ENCODE measurements at places on chromosomes 6 and 20.

- DNase-seq: no peak
Observed at GRCh38 chr6:5119090-5119951, 34.2 kb downstream of the PPP1R3G start.

DNA sequence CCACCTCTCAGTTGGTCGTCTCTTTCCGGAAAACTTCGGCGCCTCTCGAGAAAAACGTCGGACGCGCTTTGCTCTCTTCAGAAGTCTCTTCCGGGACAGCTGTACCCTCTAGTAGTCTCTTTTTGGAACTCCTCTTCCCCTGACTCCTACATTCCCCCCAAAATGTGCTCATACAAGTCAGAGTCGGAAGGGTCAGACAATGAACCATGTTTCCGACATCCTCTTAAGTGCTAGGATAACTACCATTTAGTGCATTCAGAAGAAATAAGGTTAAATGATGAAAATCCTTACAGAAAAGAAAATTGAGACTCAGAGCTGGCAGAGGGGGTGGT, 476 bp upstream of the TP53RK start:
- DNase-seq: no peak

GRCh38 chr6:146944809-146945208, 259.4 kb upstream of the STXBP5 start:
- DNase-seq: no peak

DNA sequence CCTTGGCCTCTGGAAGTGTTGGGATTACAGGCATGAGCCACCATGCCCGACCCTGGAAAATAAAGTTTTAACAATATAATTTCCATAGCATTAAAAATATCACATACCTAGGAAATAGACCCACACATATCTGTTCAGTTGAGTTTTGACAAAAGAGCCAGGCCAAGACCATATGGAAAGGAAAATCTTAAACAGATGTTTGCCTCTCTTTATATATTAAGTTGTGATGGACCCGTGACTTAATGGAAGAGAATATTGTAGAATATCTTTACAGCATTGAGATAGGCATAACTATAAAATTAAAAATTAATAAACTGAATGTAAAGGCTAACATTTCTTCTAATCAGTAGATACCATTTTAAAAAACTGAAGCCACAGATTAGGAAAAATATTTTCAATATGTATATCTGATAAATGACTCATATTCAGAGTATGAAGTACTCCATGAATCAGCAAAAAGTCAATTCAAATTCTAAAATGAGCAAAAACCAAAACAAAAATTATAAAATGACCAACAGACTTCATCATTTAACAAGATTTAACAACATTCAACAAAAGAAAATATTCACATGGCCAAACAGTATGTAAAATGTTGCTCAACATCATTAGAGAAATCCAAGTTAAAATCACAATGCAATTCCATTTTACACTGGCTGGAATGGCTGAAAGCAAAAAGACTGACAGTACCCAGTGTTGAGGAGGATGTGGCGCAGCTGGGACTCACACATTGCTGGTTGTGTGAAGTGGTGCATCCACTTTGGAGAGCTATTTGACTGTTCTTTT, 43.3 kb downstream of the GTF2H5 start:
- DNase-seq: no peak

- no peak for DNase-seq
Observed at GRCh38 chr6:15297895-15298590, 52.2 kb downstream of the JARID2 start.

DNA sequence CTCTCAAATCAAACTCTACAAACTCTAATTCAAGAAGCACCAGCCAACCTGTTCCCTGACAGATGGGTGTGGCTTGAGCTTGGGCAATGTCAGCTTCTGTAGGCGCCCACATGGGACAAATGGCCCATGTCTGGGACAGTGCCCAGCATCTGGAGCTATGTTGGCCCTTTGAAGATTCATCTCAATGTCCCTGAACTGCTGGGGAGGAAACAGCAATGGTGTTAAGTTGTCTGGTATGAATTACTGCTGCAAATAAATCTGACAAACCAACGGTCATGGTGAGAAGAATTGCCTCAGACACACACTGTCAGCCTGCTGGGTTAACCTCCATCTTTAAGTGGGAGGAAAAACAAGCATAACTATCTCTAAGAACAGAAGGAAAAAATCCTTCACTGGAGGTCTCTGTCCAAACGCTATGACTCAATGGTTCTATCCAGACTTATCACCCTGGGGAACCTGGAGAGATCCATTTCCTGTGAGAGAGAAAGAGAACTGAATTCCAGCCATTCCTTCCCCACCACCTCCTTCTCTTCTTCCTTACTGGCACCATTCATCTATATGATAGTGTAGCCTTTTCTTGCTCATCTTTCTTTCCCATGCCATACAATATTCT, 274.9 kb downstream of the CDH26 start:
- DNase-seq: no peak

DNA sequence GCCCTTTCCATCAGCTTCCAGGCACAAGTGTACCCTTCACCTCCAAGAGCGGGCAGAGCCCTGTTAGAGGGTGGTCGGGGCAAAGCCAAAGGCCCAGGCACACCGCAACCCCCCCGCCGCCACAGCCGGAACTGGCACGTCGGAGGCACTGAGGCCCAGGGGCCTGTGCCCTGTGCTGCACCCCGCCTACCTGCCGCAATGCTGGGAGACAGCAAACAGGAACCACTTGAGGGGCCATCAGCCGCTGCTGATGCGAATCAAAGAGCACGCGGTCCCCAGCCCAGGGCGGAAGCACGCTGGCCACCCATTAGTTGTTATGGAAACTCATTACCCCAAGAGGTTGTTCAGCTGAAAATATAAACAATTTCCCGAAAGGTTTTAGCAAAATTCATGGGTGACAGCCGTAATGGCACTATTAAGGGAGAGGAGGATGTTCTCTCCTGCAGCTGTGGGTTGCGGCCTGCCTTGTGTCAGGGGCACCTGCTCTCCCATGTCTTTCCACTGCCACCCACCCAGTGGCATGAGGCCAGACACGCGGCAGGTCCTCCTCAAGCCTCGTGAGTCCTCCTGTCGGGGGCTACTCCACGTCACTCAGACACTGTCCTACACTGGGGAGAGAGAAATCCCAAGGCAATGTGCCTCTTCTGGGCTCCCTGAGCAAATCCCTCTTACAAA, 65.3 kb downstream of the EDN3 start:
- DNase-seq: no peak

DNA sequence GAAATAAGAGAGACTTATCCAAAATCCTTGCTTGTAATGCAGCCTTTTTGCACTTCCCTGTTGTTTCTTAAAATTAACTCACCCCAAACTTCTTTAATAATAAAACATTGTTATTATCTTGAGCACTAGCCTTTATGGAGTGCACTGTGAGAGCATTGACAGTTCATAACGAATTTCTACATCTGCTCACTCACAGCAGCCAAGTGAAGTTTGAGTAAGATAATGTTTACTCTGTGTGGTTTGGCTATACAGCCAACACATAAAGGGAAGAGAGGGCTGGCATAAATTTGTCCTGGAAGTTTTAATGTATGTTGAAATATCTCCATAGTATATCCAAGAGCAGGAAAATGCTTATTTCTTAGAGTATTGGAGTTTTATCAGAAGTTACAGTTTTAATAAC, 227.9 kb downstream of the FRK start:
- DNase-seq: no peak

DNA sequence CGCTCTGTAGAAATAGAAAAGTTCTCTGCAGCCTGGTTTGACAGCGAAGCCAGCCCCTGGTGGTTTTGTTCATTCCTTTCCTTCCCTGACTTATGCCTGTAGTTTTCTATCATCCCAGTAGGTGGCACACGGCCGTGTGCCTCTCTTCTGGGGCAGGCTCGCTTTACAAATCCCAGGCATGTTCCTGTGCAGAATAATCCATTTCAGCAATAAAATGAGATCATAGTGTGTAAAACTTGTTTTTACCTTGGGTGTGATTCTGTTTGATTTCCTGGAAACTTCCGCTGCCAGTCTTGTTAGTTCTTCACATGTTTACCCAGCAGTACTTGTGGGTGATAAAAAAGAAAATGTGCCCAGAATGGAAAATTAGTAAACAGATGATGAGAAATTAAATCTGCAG, 7.4 kb upstream of the INSM1 start:
- no peak for DNase-seq

Measured in stimulated activated CD4-positive, alpha-beta T cell treated with anti-CD3 and anti-CD28 coated beads, TNF-alpha, amount 100 ng/mL, for 48 hours (primary cell).